ENCODE measurements at places on chromosomes 16 and 17.

DNA sequence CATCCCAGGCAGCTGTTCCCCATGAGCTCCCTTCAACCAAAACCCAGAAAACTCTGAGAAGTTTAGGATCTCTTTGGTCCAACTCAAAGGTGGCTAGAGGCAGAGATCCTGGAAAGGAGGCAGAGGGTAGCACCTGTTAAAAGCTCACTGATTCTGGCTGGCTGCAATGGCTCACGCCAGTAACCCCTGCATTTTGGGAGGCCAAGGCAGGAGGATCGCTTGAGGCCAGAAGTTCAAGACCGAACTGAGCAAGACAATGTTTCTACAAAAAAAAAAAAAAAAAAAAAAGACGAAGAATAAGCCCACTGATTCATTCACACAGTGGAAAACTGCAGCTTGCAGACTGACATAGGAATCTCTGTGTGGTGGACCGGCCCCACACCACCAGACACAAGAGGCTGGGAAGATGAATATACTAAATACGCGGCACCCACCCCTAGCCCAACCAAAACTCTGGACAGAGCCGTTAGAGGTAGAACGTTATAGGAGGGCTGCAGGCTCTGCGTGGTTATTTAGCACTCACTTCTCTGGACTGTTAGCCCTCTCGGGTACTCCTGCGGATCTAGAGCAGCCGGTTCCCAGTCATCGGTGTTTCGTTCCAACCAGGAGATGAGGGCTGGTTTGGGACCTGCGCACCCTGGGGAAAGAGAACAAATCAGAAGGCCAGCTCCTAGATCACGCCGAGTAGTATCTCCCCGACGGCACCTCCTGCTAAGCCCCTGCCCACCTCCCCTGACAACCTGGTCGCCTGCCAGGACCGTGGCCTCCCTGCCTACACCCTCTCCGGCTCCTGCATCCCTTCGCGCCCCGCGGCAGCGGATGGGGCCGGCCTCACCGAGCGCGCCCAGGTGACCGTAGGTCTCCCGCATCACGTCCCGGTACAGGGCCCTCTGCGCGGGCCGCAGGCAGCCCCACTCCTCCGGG is 925 bp downstream of the ZNF689 start:
- DNase-seq, result peak; percentile 40

- peak; percentile 77 for DNase-seq
Observed at GRCh38 chr16:52812678-52813556, 239.8 kb downstream of the CHD9NB start.

- DNase-seq, result peak; percentile 96
Observed at GRCh38 chr16:66608241-66609138, 4.0 kb downstream of the CMTM3 start.

GRCh38 chr17:68835071-68835470 is 120.1 kb downstream of the ABCA8 start:
- no peak for DNase-seq

- DNase-seq, result no peak
Observed at GRCh38 chr17:333626-334396, 18.8 kb downstream of the RPH3AL start.

- DNase-seq, result no peak
Observed at GRCh38 chr16:88365244-88365865, 17.4 kb upstream of the ZNF469 start.

DNA sequence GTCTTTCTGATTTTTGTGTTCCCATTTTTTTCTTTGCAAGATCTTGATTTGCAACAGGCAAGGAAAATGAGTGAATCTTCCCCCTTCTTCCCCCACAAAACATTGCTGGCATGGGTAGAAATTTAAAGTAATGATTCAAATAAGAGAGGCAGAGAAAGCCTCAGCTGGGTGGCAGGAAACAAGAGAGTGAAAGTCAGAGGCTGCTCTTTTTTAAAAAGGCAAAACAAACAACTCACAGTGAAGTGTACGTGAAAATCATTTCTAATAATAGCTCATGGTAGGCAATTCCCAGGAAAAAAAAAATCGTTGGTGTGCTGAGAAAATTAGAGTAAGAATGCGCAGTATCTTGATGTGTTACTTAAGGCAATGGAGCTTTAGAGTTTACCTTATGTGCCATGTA is 229.5 kb downstream of the FTO start:
- DNase-seq, result no peak

DNA sequence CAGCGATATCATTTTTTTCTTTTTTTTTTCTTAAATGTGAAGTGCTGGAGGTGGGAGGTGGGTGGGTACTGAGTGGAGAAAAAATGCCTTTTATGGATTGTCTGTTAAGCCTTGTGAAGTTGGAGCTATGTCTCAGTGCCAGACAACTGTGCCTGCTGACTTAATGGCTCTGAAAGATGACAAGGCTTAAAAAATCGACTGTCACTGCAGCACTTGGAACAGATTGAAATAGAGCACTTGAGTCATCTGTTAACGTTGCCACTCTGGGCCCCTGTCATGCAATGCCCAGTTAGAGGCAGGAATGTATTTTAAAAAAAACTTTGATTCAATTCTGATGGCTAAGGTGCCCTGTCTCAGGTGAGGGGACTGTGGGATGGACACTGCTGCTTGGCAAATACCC is 108.2 kb upstream of the HS3ST2 start:
- no peak for DNase-seq

Data from ACHN (cell line).